ENCODE measurements at places on chromosomes 7 and 10.
A peak's percentile ranks its signal among the peaks of the same experiment; 100 is the strongest.

- DNase-seq: no peak
These were observed 5.8 kb upstream of the POLM start for GRCh38 chr7:44087911-44088838.

- no peak for DNase-seq
These were observed 8.1 kb upstream of the ARHGAP22 start for GRCh38 chr10:48613016-48613415.

GRCh38 chr10:129919358-129919757, 44.7 kb downstream of the EBF3 start:
- no peak for DNase-seq

GRCh38 chr10:131346456-131346855, 34.9 kb upstream of the TCERG1L start:
- no peak for DNase-seq

GRCh38 chr10:123149162-123149567, 1.2 kb downstream of the HMX2 start:
- no peak for DNase-seq

GRCh38 chr7:20298486-20298901, 32.2 kb upstream of the ITGB8 start:
- DNase-seq: no peak

GRCh38 chr10:122590153-122590552, 29.6 kb downstream of the DMBT1 start:
- no peak for DNase-seq

DNA sequence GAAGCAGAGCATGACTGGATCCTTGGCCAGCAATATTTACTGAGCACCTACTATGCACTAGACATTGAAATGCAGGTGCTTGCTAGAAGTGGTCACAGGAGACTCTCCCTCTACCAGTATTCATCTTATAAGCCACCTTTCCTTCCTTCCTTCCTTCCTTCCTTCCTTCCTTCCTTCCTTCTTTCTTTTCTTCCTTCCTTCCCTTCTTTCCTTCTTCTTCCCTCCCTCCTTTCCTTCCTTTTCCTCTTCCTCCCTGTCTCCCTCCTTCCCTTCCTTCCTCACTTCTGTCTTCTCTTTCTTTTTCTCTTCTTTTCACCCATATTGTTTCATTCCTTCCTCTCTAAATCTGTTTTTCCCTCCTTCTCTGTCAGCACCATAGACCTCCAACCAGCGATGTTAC, 47.3 kb upstream of the TCF7L2 start:
- no peak for DNase-seq

- DNase-seq: peak; percentile 45
These were observed 411.5 kb upstream of the ZMIZ1 start for GRCh38 chr10:78657163-78657861.

DNA sequence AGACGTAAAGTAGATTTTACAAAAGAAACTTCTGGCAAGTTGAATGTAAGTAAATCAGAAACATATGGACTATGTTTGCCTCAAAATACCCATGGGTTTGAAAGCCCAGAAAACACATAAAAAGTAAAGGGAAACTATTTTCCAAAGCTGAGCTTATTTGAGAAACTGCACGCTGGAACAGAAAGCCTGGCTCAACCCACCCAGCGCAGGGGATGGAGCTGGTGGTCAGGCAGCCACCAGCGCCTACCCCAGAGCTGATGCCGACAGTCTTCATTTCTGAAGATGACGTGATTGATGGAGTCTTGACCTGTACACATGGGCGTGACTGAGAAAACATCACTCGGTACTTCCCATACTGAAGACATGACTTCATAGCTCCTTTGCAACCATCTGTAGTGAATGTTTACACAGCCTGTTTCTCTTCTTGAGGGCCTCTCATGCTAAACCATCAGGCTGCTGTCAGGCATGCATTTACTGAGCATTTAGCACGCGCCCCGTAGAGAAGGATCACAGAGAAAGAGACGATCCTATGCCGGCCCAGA, 232.6 kb upstream of the AUTS2 start:
- DNase-seq: no peak

- DNase-seq: no peak
These were observed 199.1 kb upstream of the PRKCQ start for GRCh38 chr10:6778992-6779701.
